ENCODE measurements at places on chromosomes 13 and 19.

GRCh38 chr13:35694549-35695447 lies 218.3 kb upstream of the MAB21L1 start:
- no peak for DNase-seq

DNA sequence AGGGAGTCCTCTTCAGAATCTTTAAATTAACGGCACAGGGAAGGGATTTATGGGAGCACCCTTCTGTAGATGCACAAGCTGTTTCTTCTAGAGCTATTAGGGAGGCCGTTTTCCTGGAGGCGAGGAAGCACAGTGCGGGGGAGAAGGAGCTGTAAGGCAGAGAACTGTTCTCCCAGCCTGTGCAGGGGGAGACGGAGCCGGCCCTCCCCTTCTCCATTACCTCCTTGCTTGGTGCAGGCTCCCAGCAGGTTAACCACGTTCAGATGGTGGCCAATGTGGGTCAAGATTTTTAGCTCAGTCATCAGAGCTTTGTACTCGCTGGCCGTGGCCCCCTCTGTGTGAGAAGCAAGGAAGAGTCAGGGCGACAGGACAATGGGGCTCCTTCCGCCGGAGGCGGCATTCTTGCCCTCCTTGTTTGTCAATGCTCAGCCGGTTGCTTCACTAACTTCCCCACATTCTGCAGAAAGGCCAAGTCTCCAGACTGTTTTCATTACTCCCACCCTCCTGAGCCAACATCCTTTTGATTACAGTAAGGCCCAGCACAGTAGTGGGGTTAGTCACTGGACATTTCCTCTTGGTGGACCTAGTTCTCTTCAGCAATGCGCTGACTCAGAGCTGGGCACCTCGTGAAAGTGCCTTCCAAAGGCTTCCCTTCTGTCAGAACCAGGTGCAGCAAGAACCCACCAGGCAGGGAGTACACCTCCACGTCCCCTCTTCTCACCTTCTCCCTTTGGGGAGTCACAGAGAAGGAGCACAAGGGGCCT lies 165.4 kb downstream of the FLT1 start:
- DNase-seq = no peak

DNA sequence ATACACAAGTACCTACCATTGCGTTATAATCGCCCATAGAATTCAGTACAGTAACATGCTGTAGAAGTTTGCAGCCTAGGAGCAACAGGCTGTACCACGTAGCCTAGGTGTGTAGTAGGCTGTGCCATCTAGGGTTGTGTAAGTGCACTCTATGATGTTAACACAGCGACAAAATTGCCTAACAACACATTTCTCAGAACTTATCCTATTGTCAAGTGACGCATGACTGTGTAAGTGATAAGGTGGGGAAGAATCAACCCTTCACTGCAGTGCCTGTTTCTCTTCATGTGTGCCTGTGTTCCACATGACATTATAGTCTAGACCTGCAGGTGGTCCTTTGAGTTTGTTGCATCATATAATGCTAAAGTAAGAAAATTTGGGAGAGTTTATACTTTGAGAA lies 94.0 kb downstream of the PCDH9 start:
- no peak for DNase-seq

DNA sequence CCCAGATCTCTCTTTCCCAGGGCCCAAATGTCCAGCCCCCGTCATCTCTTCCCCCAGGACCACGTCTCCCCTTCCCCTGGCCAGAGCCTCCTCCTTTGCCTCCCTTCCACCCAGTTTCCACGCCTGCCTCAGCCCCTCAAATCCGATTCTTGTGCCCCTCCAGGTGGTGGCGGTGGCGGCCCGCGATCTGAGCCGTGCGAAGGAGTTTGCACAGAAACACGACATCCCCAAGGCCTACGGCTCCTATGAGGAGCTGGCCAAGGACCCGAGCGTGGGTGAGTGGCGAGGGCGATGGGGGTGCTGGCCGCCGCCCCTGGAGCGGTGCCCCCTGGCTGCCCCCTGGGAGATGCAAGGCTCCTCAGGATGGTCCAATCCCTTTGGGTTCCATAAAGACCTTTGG lies 1.3 kb downstream of the DHDH start:
- no peak for DNase-seq

DNA sequence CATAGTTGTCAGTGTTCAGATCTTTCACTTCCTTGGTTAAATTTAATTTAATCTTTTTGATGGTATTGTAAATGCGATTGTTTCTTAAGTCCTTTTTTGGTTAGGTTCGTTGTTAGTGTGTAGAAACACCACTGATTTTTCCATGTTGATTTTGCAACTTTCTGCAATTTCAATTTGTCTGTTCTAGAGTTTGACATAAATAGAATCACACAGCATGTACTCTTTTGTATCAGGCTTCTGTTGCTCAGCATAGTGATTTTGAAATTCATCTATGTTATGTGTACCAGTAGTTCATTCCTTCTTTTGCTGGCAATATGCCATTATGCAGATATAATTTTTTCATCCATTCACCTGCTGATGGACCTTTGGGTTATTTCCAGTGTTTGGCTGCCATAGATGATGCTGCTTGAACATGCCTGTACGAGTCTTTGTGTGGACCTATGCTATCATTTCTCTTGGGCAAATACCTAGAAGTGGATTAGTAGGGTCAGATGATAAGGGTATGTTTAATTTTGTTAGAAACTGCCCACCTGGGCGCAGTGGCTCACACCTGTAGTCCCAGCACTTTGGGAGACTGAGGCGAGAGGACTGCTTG lies 33.1 kb downstream of the BICRA start:
- no peak for DNase-seq

DNA sequence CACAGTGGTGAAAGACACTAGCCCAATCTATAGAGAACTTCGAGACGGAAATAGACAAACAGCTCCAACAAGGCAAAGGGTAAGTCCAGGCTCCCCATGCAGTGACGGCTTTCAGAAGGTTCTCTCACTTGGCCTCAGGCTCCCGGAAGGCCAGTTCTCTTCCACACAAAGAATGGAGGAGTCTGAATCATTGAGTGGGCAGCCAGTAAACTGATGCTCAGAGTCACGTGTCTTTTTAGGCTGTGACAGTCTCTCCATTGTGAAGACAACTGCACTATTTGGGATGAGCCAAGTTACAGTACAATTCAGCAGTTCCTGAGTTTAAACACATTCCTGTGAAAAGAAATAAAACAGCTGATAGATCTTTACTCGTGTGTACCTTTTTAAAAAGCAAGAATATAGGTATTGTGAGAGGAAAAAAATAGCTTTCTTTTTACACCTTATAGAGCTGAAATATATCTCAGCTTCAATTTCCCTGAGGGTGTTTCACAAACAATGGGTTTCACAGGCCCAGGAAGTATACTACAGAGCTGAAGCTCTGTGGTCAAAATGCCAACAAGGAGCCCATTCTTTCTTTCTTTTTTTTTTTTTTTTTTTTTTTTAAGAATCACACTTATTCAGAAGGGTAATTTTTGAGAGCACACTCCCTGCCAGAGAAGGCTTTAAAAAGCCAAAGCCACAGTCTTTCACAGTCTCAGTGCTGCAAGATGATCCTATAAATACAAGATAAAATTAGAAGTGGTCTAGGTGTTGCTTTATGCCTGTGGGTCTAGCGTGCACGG lies 135.1 kb downstream of the FREM2 start:
- DNase-seq = no peak
